ENCODE measurements at places on chromosomes 7 and 10.

DNA sequence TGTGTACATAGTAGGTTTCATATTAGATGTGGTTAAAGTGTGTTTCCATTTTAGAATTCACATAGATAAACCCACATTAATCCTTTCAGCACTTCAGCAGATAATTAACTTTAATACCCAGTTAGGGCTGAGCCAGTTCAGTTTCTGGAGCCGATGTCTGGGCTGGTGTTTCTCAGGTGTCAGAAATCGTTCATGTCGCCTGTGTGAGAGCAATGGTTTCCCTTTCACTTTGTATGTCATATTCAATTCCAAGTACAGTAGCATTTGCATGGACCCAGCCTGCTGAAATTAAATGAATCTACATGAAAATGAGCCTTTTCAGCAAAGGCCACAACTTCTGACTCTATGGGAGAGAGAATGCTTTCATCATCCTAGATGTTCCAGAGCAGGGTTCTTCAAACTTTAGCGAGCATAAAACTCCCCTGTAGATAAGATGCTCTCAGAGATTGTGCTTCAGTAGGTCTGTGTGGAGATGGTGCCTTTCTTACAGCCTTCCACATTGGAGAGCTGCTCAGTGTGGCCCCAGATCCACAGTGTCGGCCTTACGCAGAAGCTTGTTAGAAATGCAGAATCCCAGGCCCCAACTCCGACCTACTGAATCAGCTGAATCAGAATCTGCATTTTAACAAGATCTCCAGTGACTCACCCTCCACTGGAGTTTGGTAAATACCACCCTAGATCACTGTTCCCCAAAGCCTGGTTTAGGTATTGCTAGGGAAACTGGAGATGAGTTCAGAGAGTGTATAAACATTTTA, 19.6 kb downstream of the WIPF3 start:
- DNase-seq, result no peak

DNA sequence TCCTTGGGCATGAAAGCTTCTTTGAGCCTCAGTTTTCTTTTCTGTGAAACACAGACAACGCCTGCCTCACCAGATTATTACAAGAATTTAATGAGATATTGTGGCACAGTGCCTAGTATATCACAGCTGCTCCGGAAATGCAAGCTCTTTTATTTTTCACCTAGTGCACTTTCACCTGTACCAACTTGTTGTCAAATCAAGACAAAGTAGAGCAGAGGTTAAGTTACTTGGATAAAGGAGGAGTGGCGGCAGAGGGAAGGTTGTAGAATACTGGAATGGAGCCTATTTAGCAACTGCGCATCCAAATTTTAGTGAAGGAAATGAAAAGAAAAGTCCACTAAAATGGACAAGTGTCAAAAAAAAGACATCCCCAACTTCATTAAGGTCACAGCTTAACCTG, 54.9 kb upstream of the RHOBTB1 start:
- DNase-seq, result no peak

DNA sequence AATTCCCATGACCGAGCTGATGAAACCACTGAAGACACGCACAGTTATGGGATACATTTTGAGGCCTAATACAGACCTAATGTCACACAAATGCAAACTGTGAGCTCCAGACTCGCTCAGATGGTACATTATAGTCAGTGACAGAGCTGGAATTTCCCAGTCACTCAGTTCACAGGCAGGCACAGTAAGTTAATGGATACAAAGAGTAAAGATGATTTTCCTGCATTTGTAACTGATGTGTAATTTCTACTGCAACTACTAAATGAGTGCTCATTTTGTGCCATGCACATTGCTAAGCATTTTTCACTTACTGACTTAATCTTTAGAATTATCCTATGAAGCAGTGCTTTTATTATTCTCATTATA, 56.5 kb downstream of the ENO4 start:
- no peak for DNase-seq

GRCh38 chr7:32588657-32589056, 93.4 kb downstream of the AVL9 start:
- no peak for DNase-seq

DNA sequence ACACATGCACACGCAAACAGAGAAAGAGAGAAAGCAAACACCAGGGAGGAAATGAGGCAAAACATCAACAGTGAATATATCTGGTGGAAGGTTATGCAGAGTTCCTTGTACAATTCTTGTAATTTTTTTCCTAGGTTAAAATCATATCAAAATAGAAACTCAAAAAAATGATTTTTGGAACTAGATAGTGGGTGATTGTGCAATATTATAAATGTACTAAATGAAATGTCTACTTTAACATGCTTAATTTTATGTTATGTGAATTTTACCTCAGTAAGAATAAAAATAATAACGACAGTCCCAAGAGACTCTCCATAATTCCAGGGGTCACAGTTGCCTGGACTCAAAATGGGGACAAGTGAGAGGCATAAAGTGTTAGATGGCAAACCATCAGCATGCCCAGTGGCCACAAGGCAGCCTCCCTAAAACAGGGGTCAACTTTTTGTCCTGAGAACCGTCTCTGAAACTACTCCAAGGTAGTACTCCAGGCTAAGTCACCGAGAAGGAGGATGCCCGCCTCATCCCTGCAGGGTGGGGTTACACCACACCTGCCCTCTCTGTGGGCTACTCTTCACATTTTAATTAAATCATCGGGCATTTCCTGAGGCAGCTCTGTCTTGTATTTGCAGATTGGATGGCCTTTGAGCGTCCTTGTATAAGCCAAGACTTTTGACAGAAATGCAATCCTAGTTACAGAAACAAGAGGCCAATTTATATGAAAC, 267.7 kb downstream of the ELMO1 start:
- peak; percentile 27 for DNase-seq

DNA sequence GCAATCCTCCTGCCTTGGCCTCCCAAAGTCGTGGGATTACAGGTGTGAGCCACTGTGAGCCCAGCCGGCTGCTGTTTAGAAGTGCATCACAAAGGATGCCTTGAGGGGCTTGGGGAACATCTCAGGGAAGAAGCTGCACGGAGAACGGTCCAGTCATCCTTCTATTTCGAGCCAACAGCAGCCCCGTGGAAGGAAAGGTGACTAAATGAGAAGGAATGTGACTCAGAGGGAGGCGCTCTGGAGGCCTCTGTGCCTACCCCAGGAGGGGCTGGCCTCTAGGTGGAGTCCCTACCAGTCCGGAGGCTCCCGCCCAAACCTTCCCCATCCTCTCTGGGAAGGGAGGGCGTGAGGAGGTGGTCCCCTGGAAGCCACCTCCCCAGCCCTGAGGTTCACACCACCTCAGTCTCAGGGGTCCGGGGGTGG, 76.2 kb downstream of the CTBP2 start:
- DNase-seq, result no peak

- peak; percentile 93 for DNase-seq
These were observed 281.1 kb downstream of the CCDC3 start for GRCh38 chr10:12720217-12720981.

DNA sequence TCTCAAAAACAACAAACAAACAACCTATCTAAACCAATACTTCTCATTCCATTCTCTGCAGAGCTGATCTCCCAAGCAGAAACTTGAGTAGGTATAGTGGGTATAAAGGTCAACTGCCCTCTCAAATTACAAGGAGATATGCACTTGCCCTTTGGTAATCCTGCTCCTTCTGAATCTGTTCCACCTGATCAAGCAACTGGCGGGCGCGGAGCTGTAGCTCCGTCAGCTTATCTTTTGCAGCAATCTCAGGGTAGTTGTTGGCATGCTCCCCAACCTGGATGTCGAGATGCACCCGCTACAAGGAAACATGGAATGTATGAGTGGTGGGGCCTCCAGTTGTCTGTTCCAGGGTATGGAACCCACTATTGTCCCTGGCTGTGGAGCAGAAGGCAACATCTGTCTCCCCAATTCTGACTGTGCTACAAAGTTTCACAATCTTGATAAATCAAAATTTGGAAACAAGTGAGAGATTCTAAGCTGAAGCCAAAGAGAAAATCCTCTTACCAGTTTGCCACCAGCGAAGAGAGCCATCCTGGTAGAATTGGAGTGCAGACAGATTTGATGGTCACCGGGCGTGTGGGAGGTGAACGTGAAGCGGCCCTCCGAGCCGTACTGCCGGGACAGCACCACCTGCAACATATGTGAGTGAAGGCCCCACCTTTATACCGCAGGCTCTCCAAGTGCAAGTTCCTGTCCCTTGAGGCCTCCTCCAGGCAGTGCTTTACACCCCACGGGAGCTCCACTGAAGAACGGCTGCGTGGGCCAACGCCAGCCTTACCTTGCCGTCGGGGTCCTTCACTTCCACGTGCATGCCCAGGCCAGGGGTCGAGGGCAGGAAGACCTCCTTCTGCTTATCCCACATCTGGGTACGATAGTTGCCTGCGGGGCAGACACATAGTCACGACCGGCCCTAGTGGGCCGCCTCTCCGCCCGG, 819 bp downstream of the TMED4 start:
- DNase-seq, result peak; percentile 70

GRCh38 chr10:114293075-114293474, 54.0 kb downstream of the VWA2 start:
- no peak for DNase-seq

DNA sequence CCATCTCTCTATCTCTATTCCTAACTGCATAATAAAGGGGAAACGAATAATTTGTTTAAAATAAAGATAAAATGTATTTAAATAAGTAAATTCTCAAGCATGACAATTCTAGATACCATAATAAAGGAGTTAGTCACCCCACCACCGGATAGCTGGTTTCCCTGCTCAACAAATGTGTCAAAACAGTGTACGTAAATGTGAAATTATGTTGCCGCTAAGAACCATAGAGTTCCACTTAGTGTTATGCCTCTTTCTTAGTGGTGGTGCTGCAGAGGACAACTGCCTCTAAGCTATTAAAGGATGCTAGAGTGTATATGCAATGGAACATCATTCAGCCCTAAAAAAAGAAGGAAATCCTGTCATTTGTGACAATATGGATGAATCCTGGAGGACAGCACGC, 42.4 kb downstream of the SMKR1 start:
- no peak for DNase-seq

GRCh38 chr7:29398011-29398410, 165.6 kb upstream of the PRR15 start:
- DNase-seq, result peak; percentile 37

GRCh38 chr7:105951597-105951996, 11.5 kb upstream of the CDHR3 start:
- no peak for DNase-seq

- no peak for DNase-seq
These were observed 38.5 kb downstream of the ZNF438 start for GRCh38 chr10:30993155-30993554.

- peak; percentile 33 for DNase-seq
These were observed 23.1 kb downstream of the ADAMTS14 start for GRCh38 chr10:70695241-70696030.

DNA sequence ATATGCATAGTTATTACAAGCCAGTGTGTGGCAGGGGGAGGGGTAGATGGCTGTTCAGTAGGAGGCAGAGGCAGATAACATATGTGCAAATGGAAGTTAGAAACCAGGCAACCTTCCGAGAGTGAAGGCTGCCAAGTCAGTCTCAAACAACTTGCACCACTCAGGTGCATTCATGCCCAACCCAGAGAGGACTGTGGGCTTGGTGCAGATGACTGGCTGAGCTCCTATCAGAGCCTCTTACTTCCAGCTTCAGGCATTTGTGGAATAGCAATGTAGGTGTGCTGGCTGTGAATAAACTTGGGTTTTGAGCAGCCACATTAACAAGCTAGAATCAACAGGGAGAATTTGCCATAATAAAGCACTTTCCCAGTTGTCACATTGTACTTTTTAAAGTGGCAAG, 789.8 kb downstream of the PHTF2 start:
- DNase-seq, result no peak

DNA sequence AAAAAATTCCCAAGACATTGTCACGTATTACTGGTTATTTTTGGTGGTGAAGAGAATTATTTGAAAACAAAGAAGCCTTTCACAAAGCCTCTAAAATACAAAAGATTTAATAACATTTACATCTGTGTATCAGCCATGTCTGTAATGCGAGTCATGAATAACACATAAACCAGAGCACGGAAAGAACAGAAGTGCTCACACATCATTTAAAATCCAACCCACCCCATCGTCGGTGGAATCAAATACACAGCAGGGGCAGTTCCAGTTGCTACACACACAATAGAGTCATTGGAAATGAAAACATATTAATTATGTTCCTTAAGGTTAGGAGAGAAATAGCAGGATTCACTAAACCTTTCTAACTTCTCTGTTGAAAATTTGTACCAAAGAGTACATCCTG, 1097.3 kb downstream of the KCNMA1 start:
- DNase-seq, result no peak

DNA sequence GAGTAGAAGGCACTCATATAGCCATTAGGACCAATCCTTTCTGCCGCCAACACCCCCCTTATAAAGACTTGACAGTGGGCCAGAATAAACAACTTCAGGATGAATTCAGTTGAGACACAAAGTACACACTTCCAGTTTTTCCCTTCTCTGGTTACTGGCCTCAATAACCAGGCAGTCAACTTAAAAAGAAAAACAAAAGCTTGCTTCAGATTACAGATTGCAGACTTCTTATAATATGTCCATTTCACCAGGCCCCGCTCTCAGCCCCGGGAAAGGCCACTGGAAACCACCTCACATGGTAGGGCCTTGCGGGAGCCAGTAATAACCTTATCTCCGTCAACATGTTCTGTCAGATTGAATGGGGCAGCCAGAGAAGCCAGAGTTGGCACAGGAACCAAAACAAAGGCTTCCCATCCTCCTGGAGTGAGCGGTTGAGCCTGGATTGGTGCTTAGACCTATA, 108.8 kb downstream of the EGFR start:
- DNase-seq, result peak; percentile 73

DNA sequence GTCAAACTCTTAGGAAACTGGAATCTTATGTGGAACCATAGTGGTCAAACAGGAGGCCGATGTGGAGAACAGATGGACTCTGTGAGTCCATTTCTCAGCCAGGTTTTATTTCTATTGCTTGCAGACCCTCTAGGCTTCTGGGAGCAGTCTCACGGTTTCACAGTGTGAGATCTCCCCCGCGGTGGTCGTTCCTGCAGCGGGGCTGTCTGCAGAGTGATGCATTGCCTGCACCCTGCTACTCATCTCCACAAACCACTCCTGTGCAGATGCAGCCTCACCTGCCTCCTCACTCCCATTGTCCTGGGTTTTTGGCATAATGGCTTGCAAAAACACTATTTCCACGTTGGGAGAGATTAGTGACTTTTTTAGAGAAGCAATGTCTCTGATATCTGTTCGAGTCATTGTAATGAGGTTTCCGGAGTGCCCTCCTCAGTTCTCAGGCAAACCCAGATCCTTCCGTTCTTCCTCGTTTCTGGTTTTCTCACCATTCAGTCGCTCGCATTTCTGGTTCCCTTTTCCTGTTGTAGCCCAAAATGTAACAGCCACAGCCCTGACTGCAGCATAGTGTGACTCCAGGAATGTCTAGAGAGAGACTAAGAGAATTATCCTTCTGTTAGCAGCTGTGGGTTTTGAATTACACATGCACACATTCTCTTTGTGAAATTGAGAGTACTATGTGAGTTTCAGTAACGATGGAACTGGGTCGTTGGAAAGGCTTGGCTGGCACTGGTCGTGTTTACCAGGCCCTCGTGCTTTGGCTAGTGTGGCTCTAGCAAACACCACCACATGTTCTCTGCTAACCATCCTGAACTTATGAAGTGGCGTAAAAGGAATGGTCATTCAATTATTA, 30.2 kb downstream of the ACADSB start:
- peak; percentile 14 for DNase-seq

- DNase-seq, result no peak
These were observed 53.5 kb downstream of the USP6NL start for GRCh38 chr10:11557967-11558366.

GRCh38 chr10:75744261-75744660, 312.8 kb downstream of the LRMDA start:
- DNase-seq, result no peak

GRCh38 chr10:77328272-77328816, 309.3 kb downstream of the KCNMA1 start:
- peak; percentile 52 for DNase-seq

GRCh38 chr10:124872681-124873080, 69.2 kb upstream of the ZRANB1 start:
- no peak for DNase-seq
